ENCODE measurements at places on chromosomes 4 and X.

DNA sequence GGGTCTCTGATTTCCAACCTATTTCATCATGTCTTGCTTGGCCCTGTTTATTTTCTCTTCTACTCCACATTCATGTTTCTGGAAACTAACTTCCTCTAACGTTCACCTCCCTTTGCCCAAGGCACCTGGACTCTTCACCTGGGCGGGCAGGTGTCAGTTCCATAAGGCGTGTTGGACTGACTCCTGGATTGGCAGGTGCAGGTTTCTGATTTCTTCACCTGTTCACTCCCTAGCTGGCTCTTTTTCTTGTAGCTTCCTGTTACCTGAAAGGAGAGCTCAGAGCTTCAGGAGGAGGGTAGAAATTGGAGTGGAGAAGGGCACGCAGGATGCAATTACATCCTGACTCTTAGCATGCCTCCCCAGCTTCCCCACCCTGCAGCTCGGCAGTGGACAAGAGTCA is 350.8 kb upstream of the KLF3 start:
- DNase-seq, result no peak

DNA sequence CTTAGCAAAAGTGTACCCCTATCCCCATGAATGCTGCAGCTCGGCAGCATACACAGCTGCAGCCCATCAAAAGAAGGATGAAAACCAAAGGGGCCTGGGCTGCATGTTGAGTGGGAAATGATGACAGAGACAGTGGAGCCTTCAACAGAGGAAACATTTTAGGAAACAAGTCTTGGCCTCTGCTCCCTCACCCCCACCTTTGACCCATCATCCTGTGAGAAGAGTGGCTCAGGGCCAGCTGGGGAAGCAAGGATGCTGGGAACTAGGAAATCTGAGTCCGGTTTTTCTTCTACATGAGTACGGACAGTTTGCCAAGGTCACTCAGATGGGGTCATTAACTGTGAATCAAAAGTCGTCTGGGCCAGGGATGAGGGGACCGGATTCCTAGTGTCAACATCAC is 37.2 kb downstream of the IDS start:
- DNase-seq, result no peak

DNA sequence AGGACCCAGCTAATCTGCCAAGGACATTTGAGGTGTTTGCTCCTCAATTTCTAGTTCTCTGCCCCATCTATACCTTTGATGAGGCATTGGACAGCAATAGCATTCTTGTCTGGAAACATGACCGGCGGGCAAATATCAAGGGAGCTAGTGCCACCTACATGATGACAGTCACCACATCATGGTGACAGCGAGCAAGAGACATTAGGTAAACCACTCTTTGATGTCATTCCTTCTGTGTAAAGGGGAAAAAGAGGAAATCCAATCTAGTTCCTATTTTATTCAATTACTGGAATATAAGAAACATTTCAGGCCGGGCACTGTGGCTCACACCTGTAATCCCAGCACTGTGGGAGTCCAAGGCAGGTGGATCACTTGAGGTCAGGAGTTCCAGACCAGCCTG is 20.7 kb upstream of the IL13RA1 start:
- no peak for DNase-seq

GRCh38 chr4:3675251-3676115 is 90.7 kb upstream of the ADRA2C start:
- DNase-seq, result no peak

DNA sequence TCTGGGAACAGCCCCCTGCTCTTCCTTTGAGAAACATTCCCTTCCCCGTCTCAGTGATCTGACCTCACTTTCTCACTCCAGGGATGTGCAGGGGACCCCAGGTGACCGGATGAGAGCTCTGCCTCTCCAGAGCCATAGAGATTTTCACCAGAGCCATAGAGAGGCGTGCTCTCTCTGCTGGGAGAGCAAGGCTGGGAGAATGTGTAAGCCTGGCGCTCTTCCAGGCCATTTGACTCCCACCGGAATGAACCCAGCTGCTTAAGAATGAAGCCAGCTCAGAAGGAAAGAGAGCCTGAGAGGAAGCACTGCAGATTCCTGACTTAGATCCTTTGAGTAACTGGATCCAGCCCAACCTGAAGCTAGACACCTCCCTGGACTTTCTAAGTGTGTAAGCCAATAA is 106.4 kb downstream of the DHX15 start:
- DNase-seq, result no peak

DNA sequence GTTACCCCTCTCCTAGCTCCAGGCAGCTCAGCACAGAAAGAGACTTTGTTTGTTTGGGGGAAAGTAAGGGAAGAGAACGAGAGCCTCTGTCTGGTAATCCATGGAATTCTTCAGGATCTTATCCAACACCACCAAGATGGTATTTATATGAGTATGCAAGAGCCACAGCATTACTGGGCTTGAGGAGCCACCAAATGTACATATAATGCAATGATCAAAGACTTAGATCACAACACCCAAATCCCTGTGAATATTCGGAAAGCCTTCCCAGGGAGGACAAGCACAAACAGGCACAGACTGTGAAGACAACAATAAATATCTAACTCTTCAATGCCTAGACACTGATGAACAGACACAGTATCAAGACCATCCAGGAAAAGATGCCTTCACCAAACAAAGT is 116.6 kb downstream of the UPRT start:
- DNase-seq, result no peak

DNA sequence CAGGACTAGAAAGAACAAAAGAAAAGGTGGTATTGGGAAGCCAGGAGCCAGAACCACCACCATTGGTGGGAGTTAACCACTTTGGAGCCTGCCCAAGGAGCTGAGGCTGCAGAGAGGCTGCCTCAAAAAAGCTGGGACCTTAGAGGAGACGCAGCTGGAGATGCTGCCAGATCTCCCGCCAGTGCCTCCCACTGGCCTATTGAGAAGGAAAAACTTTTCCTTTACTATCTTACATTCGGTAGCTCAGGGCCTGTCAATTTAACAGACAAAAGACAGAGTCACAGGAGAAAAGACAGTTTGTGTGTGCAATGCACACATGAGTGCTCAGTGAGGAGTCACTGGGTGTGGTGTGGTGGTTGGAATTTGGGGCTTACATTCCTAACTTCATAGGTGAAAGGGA is 52.4 kb upstream of the HPSE start:
- DNase-seq, result no peak

- no peak for DNase-seq
Measured at GRCh38 chrX:30248854-30249253, 1.9 kb downstream of the MAGEB1 start.

DNA sequence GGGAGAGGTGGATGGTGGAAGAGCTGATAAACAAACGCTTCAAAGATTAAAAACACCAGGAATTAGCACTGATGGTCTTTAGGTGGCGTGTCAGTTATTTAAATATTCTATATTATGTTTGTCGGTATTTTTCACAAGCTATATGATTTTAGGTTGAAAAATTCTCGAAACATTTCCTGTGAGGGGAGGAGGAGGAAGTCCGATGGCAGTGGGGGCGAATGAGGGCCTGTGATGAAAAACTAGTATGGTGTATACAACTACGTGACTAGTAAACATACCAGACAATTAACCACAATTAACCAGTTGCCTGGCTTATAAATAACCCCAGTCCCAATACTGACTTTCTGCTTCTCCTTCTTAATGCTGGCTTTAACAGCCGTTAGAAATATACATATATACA is 595 bp upstream of the NAP1L2 start:
- no peak for DNase-seq

GRCh38 chrX:43141885-43142284 is 363.9 kb upstream of the PPP1R2C start:
- DNase-seq, result no peak

GRCh38 chr4:153223930-153224329 is 19.7 kb downstream of the TRIM2 start:
- no peak for DNase-seq

DNA sequence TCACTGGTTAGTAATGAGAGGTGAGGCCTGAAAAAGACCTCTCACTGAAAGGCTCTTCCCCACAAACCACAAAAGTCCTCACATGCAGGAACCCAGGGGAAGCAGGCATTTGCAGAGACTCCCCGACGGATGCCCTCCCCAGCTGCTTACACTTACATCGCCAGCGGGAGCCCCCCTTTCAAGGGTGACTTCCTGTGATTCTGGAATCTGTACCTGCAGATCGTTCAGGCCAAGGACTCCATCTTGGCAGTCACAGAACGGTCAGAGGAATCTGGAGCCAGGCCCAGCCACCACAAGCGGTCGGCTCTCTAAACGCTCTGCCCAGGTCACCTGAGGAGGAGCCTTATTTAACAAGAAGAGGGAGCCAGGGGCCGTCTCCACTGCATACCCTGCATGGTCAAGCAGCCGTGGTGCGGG is 71.3 kb upstream of the STS start:
- no peak for DNase-seq

- DNase-seq, result no peak
Measured at GRCh38 chr4:27463816-27464215, 603.2 kb downstream of the STIM2 start.

DNA sequence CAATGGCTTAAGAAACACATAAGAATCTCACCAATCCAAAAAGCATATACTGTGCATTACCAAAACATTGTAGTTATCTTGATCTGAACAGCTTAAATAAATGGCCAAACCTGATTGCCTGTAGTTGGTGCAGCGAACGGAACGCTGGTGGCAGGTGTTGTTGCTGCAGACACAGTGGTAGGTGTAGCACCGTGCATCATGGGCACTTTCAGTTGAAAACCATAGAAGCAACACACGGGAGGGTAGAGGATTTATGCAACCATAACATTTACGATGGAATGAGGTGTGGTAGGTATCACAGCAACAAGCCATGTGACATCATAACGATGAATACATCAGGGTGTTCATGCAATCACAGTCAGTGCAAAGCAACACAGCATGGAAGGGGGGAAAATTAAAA is 106.8 kb downstream of the MBNL3 start:
- DNase-seq, result no peak

- no peak for DNase-seq
Measured at GRCh38 chr4:117811731-117812130, 222.6 kb upstream of the NDST3 start.

- no peak for DNase-seq
Measured at GRCh38 chr4:139208404-139208945, 31.5 kb upstream of the ELF2 start.

DNA sequence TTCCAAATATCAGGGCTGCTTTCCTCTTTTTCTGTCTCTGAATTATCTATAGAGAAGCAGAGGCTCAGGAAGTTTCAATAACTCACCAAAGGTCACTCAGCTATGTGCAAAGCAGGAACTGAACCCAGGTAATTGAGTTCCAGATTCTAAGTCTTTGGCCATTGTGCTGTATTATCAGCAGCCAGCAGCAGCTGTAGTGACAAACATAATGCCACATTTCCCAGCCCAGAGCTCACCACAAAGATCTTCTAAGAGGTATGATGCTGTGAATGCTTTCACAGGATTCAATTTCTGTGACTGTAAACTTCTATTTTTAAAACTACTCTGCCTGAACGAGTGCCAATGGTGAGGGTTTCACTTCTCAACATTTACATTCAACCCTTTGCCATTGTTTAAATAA is 56.4 kb downstream of the SPOCK3 start:
- DNase-seq, result no peak

DNA sequence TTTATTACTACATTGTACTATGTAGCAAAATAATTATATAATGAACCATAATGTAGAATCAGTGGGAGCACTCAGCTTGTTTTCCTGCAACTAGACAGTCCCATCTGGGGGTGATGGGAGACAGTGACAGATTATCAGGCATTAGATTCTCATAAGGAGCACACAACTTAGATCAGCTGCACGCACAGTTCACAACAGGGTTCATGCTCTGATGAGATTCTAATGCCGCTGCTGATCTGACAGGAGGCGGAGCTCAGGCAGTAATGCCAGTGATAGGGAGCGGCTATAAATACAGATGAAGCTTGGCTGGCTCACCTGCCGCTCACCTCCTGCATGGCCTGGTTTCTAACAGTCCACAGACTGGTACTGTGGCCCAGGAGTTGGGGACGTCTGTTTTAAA is 199.2 kb downstream of the MAB21L2 start:
- DNase-seq, result no peak

Data from stimulated activated CD8-positive, alpha-beta memory T cell treated with anti-CD3 and anti-CD28 coated beads, Interleukin-4, amount 100 ng/mL, for 24 hours (primary cell).